NCI-H1436 (cell line): ENCODE measurements at places on chromosomes 5 and 9.
A peak's percentile ranks its signal among the peaks of the same experiment; 100 is the strongest.

- no peak for DNase-seq
These were observed 31.4 kb upstream of the TMOD1 start for GRCh38 chr9:97470076-97470475.

- no peak for DNase-seq
These were observed 176.4 kb downstream of the AUH start for GRCh38 chr9:91185193-91185886.

DNA sequence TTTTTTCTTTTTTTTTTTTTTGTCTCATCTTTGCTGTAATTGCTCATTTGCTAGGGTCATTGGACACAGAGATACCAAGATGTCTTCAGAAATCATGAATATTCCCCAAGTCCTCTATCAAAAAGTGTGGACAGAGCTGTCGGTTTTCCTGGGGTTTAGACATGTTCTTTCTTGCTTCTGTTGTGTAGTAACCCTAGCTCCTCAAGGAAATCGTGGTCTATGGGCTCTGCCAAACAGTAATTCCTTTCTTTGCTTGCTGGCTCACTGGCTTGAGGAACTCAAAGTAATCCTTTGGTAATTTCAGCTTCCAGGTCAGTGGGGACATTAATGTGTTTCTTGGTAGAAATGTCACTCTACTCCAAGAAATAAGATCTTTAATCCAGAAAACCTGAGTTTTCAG, 101.7 kb downstream of the TMC1 start:
- no peak for DNase-seq

GRCh38 chr5:87074934-87075541, 192.6 kb upstream of the RASA1 start:
- no peak for DNase-seq

DNA sequence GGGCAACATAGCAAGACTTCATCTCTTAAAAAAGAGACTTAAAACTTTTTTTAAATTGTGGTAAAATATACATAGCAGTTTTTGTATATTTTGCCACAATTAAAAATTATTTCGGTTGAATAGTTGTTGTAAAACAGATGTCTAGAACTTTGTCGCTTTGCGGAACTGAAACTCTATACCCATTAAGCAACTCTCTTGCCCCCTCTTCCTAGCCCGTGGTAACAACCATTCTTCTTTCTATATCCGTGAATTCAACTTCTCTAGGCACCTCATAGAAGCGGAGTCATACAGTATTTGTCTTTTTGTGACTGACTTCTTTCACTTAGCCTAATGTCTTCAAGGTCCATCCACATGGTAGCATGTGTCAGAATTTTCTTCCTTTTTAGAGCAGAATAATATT, 43.3 kb downstream of the SPARC start:
- DNase-seq, result no peak

GRCh38 chr5:35789732-35790456, 66.8 kb upstream of the IL7R start:
- DNase-seq, result no peak

DNA sequence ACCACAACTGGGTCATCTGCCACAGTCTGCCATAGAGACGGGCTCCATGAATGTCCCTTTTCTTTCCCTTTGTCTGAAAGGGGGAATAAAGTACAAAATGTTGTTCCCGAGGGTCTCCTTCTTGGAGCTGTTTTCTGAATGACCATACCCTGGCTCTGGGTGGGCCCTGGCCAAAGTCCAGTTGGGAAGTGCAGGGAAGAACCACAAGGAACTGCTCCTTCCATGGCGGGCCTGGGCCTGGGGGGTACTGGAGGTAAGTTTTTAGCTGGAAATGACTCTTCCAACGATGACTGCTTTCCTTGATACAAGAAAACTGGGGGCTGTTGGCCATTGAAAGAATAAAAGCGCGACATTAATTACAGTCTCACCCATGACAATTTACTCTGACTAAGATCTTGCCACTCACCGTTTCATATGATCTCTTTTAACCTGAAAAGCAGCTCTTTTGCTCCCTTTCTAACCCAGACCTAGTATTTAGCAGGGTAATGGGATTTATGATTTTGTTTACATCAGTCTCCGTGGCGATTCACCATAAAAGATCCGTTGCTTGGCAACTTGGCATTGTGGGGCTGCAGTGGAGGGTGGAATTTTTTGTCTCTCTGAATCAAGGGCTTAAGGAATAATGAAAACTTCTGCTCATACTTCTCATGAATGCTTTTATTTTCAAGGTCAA, 89.2 kb upstream of the PTCH1 start:
- peak; percentile 17 for DNase-seq

- DNase-seq, result no peak
These were observed 920.5 kb downstream of the TLE4 start for GRCh38 chr9:80492221-80492620.

- DNase-seq, result no peak
These were observed 35.8 kb upstream of the SPRY4 start for GRCh38 chr5:142360607-142361120.

- no peak for DNase-seq
These were observed 227.6 kb downstream of the WDR70 start for GRCh38 chr5:37606632-37607248.

GRCh38 chr9:127786773-127787104, 905 bp downstream of the CDK9 start:
- DNase-seq, result no peak

DNA sequence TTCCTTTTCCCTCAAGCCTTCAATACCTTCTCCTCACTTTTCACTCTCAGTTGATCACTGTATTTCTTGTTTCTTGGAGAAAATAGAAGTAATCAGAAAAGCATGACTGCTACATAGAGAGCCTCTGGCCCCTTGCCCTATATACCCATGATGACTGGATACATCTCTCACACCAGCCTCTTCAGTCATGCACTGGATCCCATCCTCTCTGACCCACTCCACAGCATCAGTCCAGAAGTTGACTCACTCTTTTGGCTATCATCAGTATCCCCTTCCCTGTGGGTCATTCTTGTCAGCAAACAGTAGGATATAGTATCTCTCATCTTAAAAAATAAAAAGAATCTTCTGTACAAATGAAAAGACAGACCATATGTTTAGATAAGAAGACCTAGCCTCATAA, 32.9 kb downstream of the PTCD2 start:
- no peak for DNase-seq

GRCh38 chr5:176394881-176395675, 6.5 kb downstream of the HIGD2A start:
- no peak for DNase-seq

DNA sequence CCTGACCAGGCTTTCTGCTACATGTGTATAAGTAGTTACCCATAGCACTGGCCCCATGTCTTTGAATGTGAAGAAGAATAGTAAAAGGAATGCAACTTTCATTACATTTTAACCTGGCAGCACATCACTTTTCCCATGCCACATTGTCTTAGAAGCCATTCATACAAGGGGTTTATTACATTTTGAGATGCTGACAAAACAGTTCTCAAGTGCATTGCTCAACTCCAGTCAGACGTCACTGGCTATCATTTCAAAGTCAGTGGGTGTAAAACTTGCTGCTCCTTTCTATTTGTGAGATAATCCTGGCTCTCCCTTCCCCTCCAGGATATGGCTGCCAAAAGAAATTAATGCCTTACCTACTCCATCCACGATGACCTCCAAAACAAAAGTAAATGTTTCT, 97.0 kb upstream of the VCAN start:
- no peak for DNase-seq

DNA sequence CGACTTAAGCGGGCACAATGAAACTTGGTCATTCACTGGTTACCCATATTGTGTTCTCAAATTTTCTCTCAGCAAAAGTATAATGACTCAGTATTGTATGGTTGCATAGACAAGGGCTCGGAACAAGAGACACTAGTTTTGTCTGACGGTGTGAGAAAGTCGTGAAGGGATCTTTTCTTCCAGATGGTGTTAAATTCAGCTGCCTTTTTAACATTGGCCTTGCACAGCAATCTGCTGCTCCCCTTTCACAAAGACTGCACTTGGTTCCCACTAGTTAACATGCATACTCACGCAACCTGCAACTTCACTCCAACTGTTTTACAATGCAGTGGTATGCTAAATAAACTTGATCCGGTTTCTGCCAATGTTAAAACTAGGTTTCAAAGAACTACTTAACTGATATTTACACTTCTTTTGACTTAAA, 219.2 kb downstream of the MEF2C start:
- no peak for DNase-seq

GRCh38 chr9:121498150-121498486, 1.5 kb downstream of the GGTA1 start:
- DNase-seq, result peak; percentile 79

GRCh38 chr5:41835645-41836044, 34.6 kb downstream of the OXCT1 start:
- DNase-seq, result no peak

GRCh38 chr5:31329715-31330114, 136.2 kb downstream of the CDH6 start:
- no peak for DNase-seq

DNA sequence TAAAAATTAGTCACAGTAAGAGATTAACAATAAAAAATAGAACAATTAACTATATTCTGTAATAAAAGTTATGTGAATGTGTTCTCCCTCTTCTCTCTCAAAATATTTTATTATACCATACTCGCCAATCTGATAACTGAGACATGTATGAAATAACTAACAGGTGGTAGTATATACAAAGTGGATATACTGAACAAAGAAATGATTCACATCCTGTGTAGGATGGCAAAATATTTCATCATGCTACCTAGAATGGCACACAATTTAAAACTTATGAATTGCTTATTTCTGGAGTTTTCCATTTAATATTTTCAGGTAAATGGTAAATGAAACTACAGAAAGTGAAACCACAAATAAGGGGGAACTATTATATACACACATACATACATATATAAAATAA, 152.5 kb downstream of the RNF180 start:
- no peak for DNase-seq

- no peak for DNase-seq
These were observed 346.9 kb upstream of the TLE4 start for GRCh38 chr9:79224672-79225433.

DNA sequence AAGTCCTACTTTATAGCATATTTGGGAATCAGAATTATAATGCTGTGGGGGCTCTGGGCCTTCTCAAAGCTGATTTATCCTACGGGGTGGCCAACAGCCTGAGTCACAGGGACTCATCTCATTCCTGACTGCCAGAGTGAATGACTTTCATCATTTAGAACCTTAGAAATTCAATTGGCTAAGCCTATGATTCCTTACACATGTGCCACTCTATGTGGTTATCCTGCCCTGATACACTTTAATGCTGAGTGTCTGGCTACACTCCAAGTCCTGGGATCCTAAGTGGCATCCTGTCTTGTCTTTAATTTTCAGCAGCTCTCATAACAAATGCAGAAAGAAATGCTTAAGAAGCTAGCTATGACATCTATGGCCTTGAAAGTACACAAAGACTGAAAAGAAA, 75.2 kb upstream of the FREM1 start:
- no peak for DNase-seq

GRCh38 chr5:34061993-34062392, 19.0 kb upstream of the C1QTNF3 start:
- no peak for DNase-seq

DNA sequence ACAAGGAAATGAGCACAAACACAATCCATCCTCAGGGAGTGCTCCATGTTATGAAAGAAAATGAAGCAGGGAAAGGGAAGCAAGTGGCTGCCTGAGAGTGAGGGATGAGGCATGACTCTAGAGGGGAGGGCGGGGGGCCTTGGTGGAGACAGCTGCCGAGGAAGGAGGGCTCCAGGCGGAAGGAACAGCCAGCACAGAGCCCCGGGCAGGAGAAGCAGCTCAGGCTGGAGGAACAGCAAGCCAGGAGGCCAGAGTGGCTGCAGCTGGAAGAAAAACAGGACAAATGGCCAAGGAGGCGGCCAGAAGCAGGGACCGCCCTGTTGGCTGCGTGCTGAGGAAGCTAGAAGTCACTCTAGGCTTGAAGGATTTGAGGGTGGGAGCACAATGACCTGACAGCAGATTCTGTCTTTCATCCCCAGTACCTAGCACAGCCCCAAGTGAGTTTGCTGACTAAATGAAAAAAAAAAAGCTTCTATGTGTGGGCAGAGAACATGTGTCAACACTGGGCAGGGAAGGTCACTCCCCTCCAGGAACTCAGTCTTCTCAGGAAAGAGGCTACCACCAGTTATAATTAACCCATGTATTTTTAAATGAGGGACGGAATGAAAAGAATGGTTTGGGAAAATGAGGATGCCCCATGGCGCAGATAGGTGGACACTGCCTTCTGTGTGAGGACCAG, 142.8 kb downstream of the DCP2 start:
- DNase-seq, result no peak

GRCh38 chr5:178201927-178202235, 2.5 kb upstream of the HNRNPAB start:
- DNase-seq, result no peak

DNA sequence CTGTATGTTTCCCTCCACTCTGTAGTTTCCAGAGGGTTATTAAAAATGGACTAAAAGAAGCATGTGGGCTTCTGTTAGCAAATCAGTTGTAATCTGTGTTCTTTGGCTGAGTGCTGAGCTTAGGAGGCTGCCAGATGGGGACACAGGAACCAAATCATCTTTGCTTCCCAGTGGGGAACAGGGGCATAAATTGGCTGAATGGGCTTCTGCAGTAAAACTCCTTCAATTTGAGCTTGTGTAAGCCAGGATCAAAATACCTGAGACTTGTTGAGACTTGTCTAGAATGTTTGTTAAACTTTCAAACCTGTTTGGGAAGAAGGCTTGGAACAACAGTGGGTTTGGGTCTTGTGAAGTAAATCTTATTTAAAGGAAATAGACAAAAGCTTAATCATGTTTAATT, 32.2 kb upstream of the TNFAIP8 start:
- peak; percentile 10 for DNase-seq

GRCh38 chr5:136620016-136620419, 254.7 kb upstream of the TRPC7 start:
- DNase-seq, result no peak

GRCh38 chr5:322942-323879, 1.7 kb downstream of the AHRR start:
- no peak for DNase-seq

GRCh38 chr5:13910201-13910600, 34.3 kb downstream of the DNAH5 start:
- DNase-seq, result no peak

DNA sequence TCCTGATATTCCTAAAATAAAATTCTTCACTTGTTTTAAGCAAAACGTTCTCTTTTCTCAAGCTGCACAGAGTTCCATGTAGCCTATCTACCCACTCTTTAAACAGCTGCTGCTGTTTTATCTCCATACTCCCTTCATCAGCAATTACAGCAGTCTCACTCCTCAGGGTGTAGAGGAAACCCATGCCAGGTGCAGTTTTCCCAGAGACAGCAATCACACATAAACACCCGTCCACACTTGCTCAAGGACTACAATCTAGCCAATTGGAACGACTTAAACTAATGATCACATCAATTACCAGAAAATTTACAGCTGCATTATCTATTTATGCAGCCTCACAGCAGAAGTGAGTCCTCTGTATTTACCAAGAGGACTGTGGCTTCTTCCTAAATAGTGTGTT, 141.7 kb downstream of the HTR1A start:
- DNase-seq, result peak; percentile 39

DNA sequence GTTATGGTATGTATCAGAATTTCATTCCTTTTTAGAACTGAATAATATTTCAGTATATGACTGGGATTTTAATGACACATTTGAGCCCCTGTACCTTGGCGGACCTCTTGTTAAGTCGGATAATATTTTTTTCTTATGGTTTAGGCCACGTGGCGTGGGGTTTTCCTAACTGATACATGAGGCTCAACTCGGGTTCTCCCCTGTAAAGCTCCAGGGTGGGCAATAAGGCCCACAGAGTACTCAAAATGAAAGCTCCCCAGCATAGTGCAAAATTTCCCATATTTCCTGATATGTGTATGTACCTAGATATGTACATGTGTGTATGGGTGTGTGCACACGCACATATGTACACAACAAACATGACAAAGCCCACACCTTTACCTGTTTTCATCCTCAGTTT, 24.5 kb downstream of the TICAM2 start:
- DNase-seq, result no peak

- DNase-seq, result no peak
These were observed 131.2 kb upstream of the ANKH start for GRCh38 chr5:15002791-15003190.
